ENCODE measurements at places on chromosomes 2 and 18.
A peak's percentile ranks its signal among the peaks of the same experiment; 100 is the strongest.

GRCh38 chr2:157245846-157246764, 11.4 kb upstream of the GALNT5 start:
- no peak overlapping the region for H3K4me3 ChIP-seq
- H3K27ac ChIP-seq: no peak overlapping the region
- H3K36me3 ChIP-seq: no peaks in the 10 kb centered on the region
- H3K4me1 ChIP-seq: no peaks in the 10 kb centered on the region
- no peak for DNase-seq

GRCh38 chr2:220503431-220503830, 876.0 kb downstream of the SLC4A3 start:
- H3K4me1 ChIP-seq: no peaks in the 10 kb centered on the region
- no peak overlapping the region for H3K27ac ChIP-seq
- DNase-seq: no peak
- no peaks in the 10 kb centered on the region for H3K36me3 ChIP-seq

GRCh38 chr2:50782543-50782942, 249.4 kb downstream of the NRXN1 start:
- no peaks in the 10 kb centered on the region for H3K4me1 ChIP-seq
- H3K36me3 ChIP-seq: no peaks in the 10 kb centered on the region
- no peaks in the 10 kb centered on the region for H3K27me3 ChIP-seq
- no peak for DNase-seq
- no peak overlapping the region for H3K27ac ChIP-seq

GRCh38 chr2:228763379-228763981, 507.6 kb downstream of the PID1 start:
- H3K27ac ChIP-seq: no peak overlapping the region
- H3K27me3 ChIP-seq: no peaks in the 10 kb centered on the region
- H3K4me3 ChIP-seq: no peak overlapping the region
- no peaks in the 10 kb centered on the region for H3K4me1 ChIP-seq
- DNase-seq: no peak

GRCh38 chr2:26652361-26653041, 11.3 kb upstream of the CIB4 start:
- H3K4me3 ChIP-seq: no peak overlapping the region
- DNase-seq: peak; percentile 26
- H3K4me1 ChIP-seq: no peaks in the 10 kb centered on the region
- H3K27ac ChIP-seq: peak overlapping the region; percentile 55
- H3K27me3 ChIP-seq: no peaks in the 10 kb centered on the region

DNA sequence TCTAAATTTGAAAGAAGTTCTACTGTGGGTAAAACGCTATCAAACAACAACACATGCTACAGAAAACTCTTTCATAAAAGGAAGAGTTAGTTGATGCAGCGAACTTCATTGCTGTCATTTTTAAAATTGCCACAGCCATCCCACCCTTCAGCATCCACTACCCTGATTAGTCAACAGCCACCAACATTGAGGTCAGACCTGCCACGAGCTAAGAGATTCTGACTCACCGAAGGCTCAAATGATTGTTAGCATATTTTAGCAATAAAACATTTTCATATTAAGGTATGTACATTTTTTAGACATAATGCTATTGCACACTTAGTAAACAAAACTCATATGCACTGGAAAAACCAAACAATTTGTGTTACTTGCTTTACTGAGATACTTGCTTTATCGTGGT, 347.1 kb downstream of the CLIP4 start:
- no peak overlapping the region for H3K4me3 ChIP-seq
- no peaks in the 10 kb centered on the region for H3K4me1 ChIP-seq
- H3K27me3 ChIP-seq: no peaks in the 10 kb centered on the region
- no peak for DNase-seq

GRCh38 chr2:212659441-212659840, 120.8 kb upstream of the ERBB4 start:
- H3K27ac ChIP-seq: no peak overlapping the region
- DNase-seq: no peak
- H3K4me1 ChIP-seq: no peaks in the 10 kb centered on the region

DNA sequence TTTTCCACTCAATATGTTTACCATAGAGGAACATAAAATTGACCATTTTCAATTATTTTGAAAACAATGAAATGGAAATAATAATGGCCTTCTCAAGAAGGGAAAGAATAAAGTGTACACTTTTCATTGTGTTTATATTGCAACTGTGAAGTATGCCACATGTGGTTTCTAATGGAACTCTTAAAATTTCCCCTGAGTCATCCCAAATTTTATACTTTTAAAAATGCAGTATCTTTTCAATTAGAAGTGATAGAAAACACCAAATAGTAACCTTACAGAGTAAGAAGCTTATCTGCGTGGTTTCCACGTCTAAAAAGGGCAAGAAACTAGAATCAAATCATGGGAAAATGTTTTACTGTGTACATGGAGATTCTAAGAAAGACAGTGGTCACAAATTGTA, 70.0 kb downstream of the SCG2 start:
- H3K27me3 ChIP-seq: no peaks in the 10 kb centered on the region
- H3K4me3 ChIP-seq: no peak overlapping the region
- H3K27ac ChIP-seq: no peak overlapping the region
- H3K4me1 ChIP-seq: no peaks in the 10 kb centered on the region

DNA sequence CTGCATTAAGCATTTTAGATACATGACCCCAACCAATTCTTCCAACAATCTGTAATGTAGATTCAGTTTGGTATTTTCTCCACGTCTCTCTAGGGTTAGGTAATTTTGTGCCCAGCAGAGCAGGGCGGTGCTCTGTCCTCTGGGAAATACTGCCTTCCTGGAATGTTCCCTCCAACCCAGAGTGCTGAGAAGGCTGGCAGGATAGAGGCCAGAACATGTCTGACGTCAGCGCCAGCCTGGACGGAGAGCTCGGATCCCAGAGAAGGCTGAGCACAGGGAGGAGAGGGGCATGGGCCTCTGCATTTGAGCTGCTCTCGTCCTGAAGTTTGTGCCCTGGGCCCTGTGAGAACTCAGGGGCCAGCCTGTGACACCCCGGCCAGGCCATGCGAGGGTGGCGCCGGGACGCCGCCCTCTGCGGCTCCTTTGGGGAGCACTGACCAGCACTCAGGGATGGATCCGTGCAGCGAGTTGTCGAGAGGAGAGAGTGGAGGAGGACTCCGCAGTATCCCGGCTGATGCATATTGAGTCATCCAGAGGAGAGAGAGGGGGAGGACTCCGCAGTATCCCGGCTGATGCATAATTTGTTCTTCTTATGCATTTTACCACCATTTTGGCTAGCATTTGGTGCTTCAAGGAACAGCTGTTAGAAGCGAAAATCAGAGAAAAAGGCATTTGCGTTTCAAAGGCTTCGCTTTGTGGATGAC, 80.0 kb upstream of the PXDN start:
- H3K27ac ChIP-seq: no peak overlapping the region
- H3K4me3 ChIP-seq: no peak overlapping the region
- H3K36me3 ChIP-seq: no peaks in the 10 kb centered on the region
- DNase-seq: no peak
- no peaks in the 10 kb centered on the region for H3K4me1 ChIP-seq
